H4 (cell line): ENCODE measurements at places on chromosomes 7 and 10. TPM values are rescaled to one million over a fixed set of nuclear protein-coding genes. Genes with fewer than 3 reads are reported as not detected.

The WNT8B gene
- total RNA-seq = not detected in 2 replicates

The EMX2 gene
- not detected in 2 replicates for total RNA-seq

The OR2A5 gene
- not detected in 2 replicates for total RNA-seq

The C1GALT1 gene
- 35.0 and 77.0 TPM in 2 replicates for total RNA-seq

The AFAP1L2 gene
- total RNA-seq = 0.70 and 1.3 TPM in 2 replicates
